ENCODE measurements at places on chromosomes 3 and 15.

DNA sequence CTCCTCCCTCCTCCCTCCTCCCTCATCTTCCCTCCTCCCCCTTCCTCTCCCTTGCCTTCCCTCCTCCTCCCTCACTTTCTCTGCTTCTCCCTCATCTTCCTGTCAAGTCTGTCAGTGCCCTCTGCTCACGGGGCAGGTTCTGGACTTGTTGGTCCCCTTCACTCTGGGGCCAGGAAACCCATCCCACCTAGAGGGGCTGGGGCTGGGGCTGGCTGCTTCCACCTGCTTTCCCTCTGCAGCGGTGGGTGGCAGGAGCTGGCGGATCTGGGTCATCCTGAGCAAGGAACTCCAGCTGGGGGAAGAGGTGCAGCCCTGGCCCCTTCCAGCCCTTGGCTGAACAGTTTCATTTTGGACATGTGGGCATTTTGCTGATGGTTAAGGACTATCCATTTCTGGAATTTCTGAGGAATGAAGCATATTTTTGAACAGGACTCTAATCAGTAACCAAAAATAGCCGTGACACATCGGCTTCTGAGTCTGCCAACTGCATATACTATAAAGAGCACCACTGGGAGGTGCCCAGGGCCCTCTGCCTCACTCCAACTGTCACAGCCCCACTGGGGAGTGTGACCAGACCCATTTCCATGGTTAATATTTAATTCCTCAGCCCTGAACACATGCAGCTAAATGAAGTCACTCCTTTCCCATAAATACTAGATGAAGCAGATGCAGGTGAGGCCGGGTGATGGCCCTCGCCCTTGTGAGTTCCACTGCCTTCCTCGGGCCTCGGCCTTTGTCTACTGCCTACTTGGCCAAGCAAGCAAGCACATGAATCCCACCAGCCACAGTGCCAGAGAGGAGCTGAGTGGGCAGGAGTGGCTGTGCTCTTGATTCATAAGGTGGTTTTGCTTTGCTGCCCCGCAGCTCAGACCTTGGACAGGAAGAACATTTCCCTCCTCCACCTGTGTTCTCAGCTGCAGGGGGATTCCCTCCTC, 39.8 kb downstream of the CHDH start:
- no peak for DNase-seq

DNA sequence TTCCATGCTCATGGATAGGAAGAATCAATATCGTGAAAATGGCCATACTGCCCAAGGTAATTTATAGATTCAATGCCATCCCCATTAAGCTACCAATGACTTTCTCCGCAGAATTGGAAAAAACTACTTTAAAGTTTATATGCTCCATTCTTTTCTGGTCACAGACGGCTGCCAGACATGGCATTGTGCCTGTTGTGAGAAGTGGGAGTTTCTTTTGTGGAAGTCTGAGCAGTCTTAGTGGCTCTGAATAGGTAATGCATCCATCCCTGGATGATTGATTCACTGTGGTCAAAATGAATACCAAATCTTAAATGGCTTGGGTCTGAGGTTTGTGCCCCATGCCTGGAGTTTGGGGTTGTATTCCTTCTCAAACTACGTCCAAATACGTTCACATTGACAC, 274.5 kb upstream of the AZI2 start:
- no peak for DNase-seq

GRCh38 chr3:65836047-65836446, 202.7 kb downstream of the MAGI1 start:
- no peak for DNase-seq

DNA sequence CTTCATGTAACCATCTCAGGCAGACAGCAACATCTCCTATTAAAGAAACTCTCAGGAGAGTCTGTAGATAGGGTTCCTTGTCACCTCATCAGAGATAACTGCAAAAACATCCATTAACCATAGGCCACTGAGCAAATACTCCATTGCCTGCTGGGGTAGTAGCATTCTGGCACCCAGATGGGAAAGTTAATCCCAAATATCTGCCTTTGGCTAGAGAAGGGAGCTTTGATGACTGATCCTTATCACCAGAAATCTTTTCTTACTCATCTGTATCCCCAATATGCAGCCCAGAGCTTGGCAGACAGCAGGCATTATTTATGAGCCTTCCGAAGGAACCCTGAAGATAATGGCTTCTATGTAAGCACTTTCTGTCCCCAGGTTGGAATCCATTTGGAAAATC, 173.1 kb downstream of the MFSD1 start:
- no peak for DNase-seq

GRCh38 chr3:52292247-52293065, 4.8 kb downstream of the GLYCTK start:
- no peak for DNase-seq

DNA sequence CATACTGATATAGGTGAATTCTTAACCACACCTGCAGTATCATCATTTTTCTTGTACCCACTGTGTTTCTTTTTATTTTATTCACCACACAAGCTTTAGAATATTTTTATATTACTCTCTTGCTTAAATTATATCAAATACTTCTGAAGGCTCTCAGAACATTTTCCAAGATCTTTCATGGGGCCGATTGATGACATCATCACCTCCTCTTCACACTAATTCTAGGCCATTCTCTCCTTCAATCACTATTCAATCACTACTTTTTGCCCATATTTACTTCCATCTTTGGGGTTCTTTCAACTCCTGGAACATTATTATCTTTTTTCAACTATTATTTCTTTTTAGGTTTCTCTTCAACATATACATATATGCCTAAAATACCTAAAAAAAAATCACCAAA, 1438.8 kb upstream of the ALCAM start:
- no peak for DNase-seq
